Upper lobe of left lung (tissue), 6 donors: ENCODE measurements at places on chromosomes 2 and 18. TPM values are rescaled to one million over a fixed set of nuclear protein-coding genes. Genes with fewer than 3 reads are reported as not detected.
A peak's percentile ranks its signal among the peaks of the same experiment; 100 is the strongest.

- H3K4me3 ChIP-seq: no peak overlapping the region
- peaks cover 30% of the 10 kb centered on the region for H3K36me3 ChIP-seq
- no peak overlapping the region for H3K27ac ChIP-seq
These were observed 16.5 kb downstream of the LPIN1 start for GRCh38 chr2:11762799-11763461.

DNA sequence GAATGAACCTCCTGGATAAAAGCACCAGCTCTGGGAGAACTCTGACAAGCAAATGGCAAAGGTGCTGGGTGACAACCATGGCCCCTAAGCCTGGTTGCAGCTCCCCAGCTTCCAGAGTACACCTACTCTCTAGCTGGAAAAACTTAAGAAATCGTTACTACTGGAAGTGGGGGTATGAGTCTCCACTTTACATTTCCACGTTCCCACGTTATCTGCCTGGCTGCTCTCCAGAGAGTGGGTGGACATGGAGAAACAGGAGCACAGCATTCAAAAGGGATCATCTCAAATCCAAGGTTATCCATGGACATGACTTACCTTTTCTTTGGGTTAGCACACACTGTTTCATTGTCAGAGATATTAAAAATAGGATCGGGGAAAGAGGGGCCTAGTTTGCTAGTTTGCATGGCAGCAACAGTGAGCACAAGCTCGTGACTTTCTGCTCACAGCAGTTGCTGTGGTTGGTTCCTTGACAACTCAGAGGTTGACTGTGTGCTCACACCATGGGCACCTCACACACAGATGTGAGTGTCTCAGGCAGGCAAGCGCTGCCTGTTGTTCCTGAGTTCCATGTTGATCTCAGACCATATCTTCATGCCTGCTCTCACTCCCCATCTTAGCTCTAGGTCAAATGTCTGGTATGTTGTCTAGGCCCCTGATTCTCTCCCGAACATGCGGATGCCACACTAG is 32.5 kb downstream of the PTPN18 start:
- no peak for DNase-seq
- no peak overlapping the region for H3K4me3 ChIP-seq
- peaks cover 21% of the 10 kb centered on the region for H3K4me1 ChIP-seq
- no peaks in the 10 kb centered on the region for H3K27me3 ChIP-seq

- H3K4me3 ChIP-seq: no peak overlapping the region
- no peak for DNase-seq
- no peak overlapping the region for H3K27ac ChIP-seq
- H3K4me1 ChIP-seq: no peaks in the 10 kb centered on the region
- no peaks in the 10 kb centered on the region for H3K36me3 ChIP-seq
These were observed 358.9 kb downstream of the TNS1 start for GRCh38 chr2:217643789-217644301.

Gene IL1F10
- not detected for total RNA-seq

GRCh38 chr2:143176606-143177005 is 47.4 kb downstream of the ARHGAP15 start:
- no peaks in the 10 kb centered on the region for H3K4me1 ChIP-seq
- no peaks in the 10 kb centered on the region for H3K27me3 ChIP-seq
- H3K27ac ChIP-seq: peak overlapping the region; percentile 21
- H3K36me3 ChIP-seq: no peaks in the 10 kb centered on the region

DNA sequence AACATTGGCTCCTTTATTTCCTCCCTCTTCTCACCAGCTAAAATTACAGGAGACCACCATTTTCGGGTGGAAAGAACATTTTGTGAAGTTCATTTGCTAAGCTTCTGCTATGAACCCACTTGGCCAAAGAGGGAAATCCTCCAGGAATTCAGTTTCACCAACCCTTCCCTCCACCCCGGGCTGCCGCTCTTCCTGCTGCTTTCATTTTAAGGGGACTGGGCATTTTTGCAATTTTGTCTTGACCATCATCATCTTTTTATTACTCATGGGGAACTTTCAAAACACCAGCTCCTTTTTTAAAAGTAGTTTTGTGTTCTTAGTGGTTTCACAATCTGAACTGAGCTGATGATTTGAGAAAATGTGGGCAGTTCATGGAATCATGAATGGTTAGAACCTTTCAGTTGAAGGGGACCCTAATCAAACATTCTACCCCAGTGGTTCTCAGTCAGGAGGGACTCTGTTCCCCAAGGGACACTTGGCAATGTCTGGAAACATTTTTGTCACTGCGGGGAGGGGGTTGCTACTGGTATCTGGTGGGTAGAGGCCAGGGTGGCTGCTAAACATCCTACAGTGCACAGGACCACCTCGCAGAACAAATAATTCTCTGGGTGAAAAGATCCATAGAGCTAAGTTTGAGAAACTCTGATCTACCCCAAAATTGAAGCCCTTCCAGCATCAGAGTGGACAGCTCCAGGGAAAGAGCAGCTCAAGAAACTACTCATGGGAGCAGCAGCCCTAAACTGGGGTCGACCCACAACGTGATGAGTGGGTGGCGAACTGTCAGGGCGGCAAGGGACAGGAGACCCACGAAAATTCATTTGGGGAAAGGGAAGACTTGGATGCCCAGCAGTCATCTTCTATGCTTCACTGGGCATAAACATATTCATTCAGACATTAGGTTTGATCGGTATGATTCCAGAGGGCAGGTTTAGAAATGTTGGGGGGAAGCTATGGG is 92.9 kb downstream of the ACKR3 start:
- no peaks in the 10 kb centered on the region for H3K36me3 ChIP-seq
- no peak overlapping the region for H3K27ac ChIP-seq
- H3K27me3 ChIP-seq: no peaks in the 10 kb centered on the region
- no peaks in the 10 kb centered on the region for H3K4me1 ChIP-seq
- no peak overlapping the region for H3K4me3 ChIP-seq

- no peaks in the 10 kb centered on the region for H3K27me3 ChIP-seq
- no peak for DNase-seq
- H3K36me3 ChIP-seq: no peaks in the 10 kb centered on the region
- H3K4me3 ChIP-seq: no peak overlapping the region
These were observed 299.2 kb downstream of the INSIG2 start for GRCh38 chr2:118387509-118387908.

- H3K27me3 ChIP-seq: no peaks in the 10 kb centered on the region
- no peak overlapping the region for H3K27ac ChIP-seq
- H3K4me3 ChIP-seq: no peak overlapping the region
- H3K36me3 ChIP-seq: no peaks in the 10 kb centered on the region
- no peak for DNase-seq
- no peaks in the 10 kb centered on the region for H3K4me1 ChIP-seq
These were observed 230.2 kb upstream of the TNP1 start for GRCh38 chr2:217090024-217090473.

DNA sequence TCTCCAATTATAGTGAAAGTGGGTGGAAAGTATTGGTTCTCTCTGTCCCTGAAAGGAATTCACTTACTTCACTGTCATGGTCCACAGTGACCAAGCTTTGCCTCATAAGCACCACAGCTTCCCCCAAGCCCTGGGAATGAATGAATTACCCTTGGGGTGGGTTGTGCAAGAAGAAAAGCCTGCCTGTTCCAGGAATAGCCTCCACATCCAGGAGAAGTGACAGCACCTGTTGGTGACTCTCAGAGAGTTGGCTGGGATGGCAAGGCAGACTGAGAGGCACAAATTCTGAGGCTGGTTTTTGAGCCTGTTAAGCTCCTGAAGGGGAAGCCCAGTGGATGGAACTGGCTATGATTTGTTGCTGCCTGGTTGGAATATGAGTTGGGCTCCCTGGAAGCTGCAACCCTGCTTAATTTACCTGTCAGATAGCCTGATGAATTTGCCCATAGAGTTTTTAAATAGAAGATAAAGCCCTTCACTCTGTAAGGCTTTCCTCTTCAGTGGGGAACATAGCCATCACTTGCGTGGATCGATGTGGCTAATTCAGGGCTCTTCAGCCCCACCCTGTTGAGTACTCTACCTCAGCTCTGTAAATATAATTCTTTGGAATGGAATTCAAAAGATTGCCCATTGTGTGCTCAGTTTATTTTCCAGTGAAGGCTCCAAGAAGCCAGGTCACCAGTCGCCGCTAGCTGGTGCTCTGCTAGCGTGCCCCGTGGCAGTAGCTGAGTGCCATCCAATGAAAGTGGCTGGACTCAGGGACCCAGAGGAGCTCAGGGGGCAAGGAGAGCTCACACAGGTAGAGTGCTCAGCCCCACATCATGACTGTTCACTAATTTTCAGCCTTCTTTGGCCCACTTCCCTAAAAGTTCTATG is 479.3 kb downstream of the IRS1 start:
- no peak overlapping the region for H3K27ac ChIP-seq
- no peaks in the 10 kb centered on the region for H3K27me3 ChIP-seq
- no peak overlapping the region for H3K4me3 ChIP-seq
- H3K36me3 ChIP-seq: no peaks in the 10 kb centered on the region
- peak; percentile 51 for DNase-seq

DNA sequence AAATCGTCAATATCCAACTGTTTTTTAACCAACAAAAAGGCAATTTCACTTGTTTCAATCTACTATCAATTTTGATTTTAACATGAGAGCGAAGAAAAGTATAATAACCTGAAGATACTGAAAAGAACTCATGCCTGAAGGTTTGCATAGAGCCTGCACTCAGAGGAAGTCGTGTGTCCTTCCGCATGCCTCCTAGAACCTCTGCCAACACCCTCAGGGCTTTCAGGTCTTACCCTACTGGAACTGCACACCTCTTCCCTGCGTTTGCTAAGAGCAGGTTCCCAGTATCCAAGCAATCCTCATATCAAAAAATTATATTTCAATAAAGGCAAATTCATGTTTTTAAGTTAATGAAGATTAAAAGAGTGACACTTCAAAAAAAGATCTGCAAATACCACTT is 74.7 kb downstream of the PIAS2 start:
- no peaks in the 10 kb centered on the region for H3K4me1 ChIP-seq
- DNase-seq: no peak
- no peak overlapping the region for H3K4me3 ChIP-seq
- peaks cover 9% of the 10 kb centered on the region for H3K36me3 ChIP-seq
- no peaks in the 10 kb centered on the region for H3K27me3 ChIP-seq

Gene ZAP70
- 9.3 TPM for total RNA-seq

Gene COBLL1
- total RNA-seq: 64.3 TPM

DNA sequence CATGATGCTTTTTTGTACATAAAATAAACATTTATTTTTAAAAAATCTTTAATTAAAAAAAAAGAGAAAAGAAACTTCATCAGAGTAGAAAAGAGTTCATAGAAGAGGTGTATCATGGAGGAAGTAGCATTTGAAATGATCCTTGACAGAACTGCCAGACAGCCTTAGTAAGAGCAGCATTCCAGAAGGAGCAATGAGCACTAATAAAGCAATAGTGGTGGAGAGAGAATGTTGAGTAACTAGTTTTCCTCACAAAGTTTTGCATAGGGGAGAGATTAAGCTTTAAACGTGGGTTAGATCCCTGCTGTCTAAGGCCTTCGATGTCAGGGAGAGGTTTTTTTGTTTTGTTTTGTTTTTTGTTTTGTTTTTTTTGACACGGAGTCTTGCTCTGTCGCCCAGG is 29.8 kb upstream of the METTL21A start:
- no peak for DNase-seq
- H3K4me1 ChIP-seq: no peaks in the 10 kb centered on the region
- no peaks in the 10 kb centered on the region for H3K27me3 ChIP-seq
- no peaks in the 10 kb centered on the region for H3K36me3 ChIP-seq

GRCh38 chr2:134572314-134573084 is 146.3 kb downstream of the TMEM163 start:
- H3K4me1 ChIP-seq: no peaks in the 10 kb centered on the region
- no peaks in the 10 kb centered on the region for H3K27me3 ChIP-seq
- no peak overlapping the region for H3K27ac ChIP-seq
- DNase-seq: no peak
